ENCODE measurements at places on chromosomes 16 and 17.

- no peak overlapping the region for H3K27ac ChIP-seq
- H3K36me3 ChIP-seq = no peaks in the 10 kb centered on the region
- H3K4me1 ChIP-seq = peaks cover 10% of the 10 kb centered on the region
- H3K27me3 ChIP-seq = peaks cover 15% of the 10 kb centered on the region
Observed at GRCh38 chr16:51734220-51734619, 583.1 kb upstream of the SALL1 start.

DNA sequence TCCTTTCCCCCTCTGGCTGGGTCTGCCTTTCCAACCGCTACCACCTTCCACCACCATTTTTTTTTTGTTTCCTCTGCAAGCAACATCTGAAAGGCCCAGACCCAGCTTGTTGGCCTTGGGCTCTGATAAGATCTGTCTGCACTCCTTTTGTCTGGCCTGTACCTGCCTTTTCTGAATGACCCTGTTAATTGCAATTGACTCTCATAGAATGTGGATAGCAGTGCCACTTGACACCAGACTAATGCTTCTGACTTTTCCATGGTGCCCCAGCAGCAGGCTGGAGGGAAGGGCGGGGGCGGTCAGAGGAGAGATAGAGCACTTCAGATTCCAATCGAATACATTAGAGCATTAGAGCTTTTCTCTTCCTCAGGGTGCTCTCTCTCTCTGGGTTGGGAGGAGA lies 538.9 kb downstream of the WWOX start:
- no peak for DNase-seq
- no peak overlapping the region for H3K27ac ChIP-seq
- no peaks in the 10 kb centered on the region for H3K36me3 ChIP-seq
- H3K27me3 ChIP-seq = no peaks in the 10 kb centered on the region
- H3K4me3 ChIP-seq = no peak overlapping the region

- H3K36me3 ChIP-seq = no peaks in the 10 kb centered on the region
- peak; percentile 86 for DNase-seq
Observed at GRCh38 chr17:17783825-17784656, 52.7 kb downstream of the SREBF1 start.

GRCh38 chr16:13130586-13130985 lies 229.2 kb downstream of the SHISA9 start:
- no peaks in the 10 kb centered on the region for H3K27me3 ChIP-seq
- no peak overlapping the region for H3K4me3 ChIP-seq
- no peak for DNase-seq

- peaks cover 12% of the 10 kb centered on the region for H3K4me1 ChIP-seq
- no peaks in the 10 kb centered on the region for H3K27me3 ChIP-seq
- DNase-seq = peak; percentile 94
- no peak overlapping the region for H3K27ac ChIP-seq
- no peaks in the 10 kb centered on the region for H3K36me3 ChIP-seq
- H3K4me3 ChIP-seq = no peak overlapping the region
Observed at GRCh38 chr17:73255671-73256181, 6.0 kb downstream of the CPSF4L start.

DNA sequence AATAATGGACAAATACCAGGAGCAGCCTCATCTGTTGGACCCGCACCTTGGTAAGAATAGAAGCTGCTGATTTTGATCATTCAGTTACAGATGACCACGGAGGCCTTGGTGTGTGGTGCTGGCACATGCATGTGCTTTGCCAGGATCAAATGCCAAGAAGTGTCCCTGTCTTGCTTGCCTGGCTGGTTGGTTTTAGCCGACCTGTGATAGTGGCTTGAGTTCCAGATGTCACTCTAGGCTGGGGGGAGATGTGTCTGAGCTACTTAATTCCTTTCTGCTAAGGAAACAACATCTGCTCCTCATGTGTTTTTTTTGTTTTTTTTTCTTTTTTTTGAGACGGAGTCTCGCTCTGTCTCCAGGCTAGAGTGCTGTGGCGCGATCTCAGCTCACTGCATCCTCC lies 4.3 kb downstream of the TBCD start:
- no peak overlapping the region for H3K4me3 ChIP-seq
- no peak overlapping the region for H3K27ac ChIP-seq
- H3K36me3 ChIP-seq = peaks cover 22% of the 10 kb centered on the region
- H3K4me1 ChIP-seq = peaks cover 5% of the 10 kb centered on the region
- DNase-seq = no peak

GRCh38 chr17:70563281-70563820 lies 394.0 kb downstream of the KCNJ2 start:
- no peak overlapping the region for H3K4me3 ChIP-seq
- DNase-seq = no peak
- H3K27ac ChIP-seq = no peak overlapping the region
- no peaks in the 10 kb centered on the region for H3K4me1 ChIP-seq
- no peaks in the 10 kb centered on the region for H3K36me3 ChIP-seq

DNA sequence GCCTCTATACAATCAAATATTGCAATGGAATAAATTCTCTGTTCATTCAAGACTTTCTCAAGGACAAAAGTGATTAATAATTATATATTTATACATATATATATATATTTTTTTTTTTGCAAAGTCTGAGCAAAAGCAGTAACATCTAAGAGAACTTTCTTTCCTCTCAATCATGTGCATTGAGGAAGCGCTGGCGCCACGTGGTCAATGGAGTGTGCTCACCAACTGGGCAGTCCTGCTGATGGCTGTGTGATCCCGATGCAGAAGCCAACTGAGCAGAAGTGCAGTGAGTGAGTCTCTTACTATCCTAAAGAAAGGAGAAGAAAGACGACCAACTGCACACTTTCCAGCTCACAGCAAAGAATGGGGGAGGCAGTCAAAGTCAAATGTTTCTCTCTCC lies 37.2 kb upstream of the ULK2 start:
- no peak overlapping the region for H3K27ac ChIP-seq
- H3K4me1 ChIP-seq = no peaks in the 10 kb centered on the region
- H3K4me3 ChIP-seq = no peak overlapping the region
- DNase-seq = no peak
- no peaks in the 10 kb centered on the region for H3K27me3 ChIP-seq
- peaks cover 86% of the 10 kb centered on the region for H3K36me3 ChIP-seq

- DNase-seq = no peak
- H3K4me1 ChIP-seq = peaks cover 10% of the 10 kb centered on the region
- peak overlapping the region; percentile 27 for H3K27ac ChIP-seq
- no peaks in the 10 kb centered on the region for H3K27me3 ChIP-seq
- no peaks in the 10 kb centered on the region for H3K36me3 ChIP-seq
Observed at GRCh38 chr17:79992649-79993389, 42.9 kb downstream of the TBC1D16 start.

DNA sequence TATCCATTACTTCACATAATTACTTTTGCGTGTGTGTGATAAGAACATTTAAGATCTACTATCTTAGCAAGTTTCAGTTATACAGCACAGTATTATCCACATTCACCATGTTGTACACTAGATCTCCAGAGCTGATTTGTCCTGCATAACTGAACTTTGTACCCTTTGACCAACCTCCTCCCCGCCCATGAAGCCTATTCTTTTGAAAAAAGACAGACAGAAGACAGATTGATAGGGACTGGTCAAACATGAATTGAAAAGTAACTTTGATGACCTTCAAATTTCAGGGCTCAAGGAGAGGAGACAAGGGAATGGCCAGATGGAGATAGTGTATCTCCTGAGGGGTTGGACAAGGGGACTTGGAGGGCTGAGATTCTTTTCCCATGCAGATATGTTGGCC lies 96.3 kb downstream of the CMC2 start:
- peaks cover 5% of the 10 kb centered on the region for H3K27me3 ChIP-seq
- no peak overlapping the region for H3K4me3 ChIP-seq
- H3K36me3 ChIP-seq = no peaks in the 10 kb centered on the region
- no peak overlapping the region for H3K27ac ChIP-seq
- DNase-seq = no peak
- no peaks in the 10 kb centered on the region for H3K4me1 ChIP-seq

- no peaks in the 10 kb centered on the region for H3K4me1 ChIP-seq
- H3K27ac ChIP-seq = no peak overlapping the region
- no peak overlapping the region for H3K4me3 ChIP-seq
- no peaks in the 10 kb centered on the region for H3K36me3 ChIP-seq
- DNase-seq = peak; percentile 43
Observed at GRCh38 chr16:23362460-23363317, 60.6 kb downstream of the SCNN1B start.

DNA sequence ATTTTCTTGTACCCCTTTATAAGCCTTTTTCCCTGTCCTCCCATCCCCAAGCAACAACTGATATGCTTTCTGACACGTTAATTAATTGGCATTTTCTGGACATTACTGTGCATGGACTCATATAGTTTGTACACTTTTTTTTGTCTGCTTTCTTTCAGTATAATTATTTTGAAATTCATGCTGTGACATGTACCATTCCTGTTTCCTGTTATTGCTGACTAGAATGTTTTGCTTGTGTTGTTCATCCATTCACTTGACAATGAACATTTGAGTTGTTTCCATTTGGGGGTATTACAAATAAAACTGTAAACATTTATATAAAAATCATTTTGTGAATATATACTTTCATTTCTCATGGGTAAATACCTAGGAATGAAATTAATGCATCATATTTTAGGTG lies 50.6 kb downstream of the RBBP6 start:
- no peaks in the 10 kb centered on the region for H3K36me3 ChIP-seq
- H3K4me3 ChIP-seq = no peak overlapping the region
- DNase-seq = no peak
- no peaks in the 10 kb centered on the region for H3K27me3 ChIP-seq

DNA sequence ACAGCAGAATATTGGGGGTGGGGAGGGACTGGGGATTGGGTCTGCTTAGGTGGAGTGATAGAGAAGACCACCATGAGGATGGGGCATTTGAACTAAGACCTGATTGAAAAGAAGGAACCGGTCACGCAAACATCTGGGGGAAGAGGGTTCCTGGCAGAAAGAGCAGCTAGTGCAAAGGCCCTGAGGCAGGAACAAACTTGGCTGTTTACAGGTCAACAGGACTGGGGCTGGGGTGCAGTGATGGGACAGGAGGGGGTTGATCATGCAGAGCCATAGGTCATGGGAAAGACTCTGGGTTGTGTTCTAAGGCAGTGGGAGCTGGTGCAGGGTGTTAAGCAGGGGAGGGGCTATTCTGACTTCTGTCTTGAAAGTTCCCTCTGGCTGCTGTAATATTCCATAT lies 1.9 kb downstream of the DRG2 start:
- H3K27ac ChIP-seq = no peak overlapping the region
- peaks cover 11% of the 10 kb centered on the region for H3K36me3 ChIP-seq
- H3K4me1 ChIP-seq = no peaks in the 10 kb centered on the region
- H3K4me3 ChIP-seq = no peak overlapping the region
- DNase-seq = no peak

GRCh38 chr16:84943620-84944019 lies 67.7 kb downstream of the ZDHHC7 start:
- H3K27ac ChIP-seq = no peak overlapping the region
- no peak overlapping the region for H3K4me3 ChIP-seq
- H3K36me3 ChIP-seq = no peaks in the 10 kb centered on the region
- no peak for DNase-seq

DNA sequence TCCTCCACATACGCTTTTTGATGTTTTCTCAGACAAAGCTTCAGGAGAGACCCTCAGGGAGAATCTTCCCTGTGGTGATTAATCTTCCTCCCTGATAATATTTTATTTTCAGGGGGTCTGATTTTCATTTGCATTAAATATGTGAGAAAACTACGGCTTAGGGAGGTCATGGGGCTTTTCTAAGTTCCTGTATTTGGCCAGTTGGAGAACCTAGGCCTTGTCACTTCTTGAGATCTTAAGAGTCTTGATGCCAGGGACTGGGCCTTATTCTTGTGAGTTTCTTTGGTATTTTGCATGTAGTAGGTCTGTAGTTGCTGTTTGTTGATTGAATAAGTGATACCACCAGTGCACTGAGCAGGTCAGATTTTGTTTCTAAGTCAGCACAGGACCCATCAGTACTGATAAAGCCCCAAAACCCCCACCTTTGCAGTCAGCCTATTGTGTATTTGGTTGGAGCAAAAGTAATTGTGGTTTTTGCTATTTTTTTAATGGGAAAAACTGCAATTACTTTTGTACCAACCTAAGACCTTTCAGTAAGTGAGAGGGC lies 130.1 kb downstream of the PRKCA start:
- no peaks in the 10 kb centered on the region for H3K27me3 ChIP-seq
- no peak overlapping the region for H3K27ac ChIP-seq
- no peak for DNase-seq
- H3K36me3 ChIP-seq = no peaks in the 10 kb centered on the region
- H3K4me3 ChIP-seq = no peak overlapping the region

DNA sequence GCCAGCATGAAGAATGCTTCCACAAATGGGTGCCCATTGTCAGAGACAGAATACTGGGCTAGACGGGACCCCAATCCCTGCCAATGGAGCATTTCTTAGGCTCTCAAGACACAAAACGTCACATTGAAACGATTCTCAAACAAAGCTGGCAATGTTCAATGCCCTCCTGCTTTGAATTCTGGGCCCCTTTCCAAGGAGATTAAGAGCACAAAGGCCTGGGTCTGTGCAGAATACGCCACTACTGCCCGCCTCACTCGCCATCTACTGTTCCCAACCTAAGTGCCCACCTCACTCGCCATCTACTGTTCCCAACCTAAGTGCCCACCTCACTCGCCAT lies 9.7 kb downstream of the CFAP20 start:
- peaks cover 6% of the 10 kb centered on the region for H3K4me1 ChIP-seq
- DNase-seq = no peak
- no peak overlapping the region for H3K4me3 ChIP-seq
- no peak overlapping the region for H3K27ac ChIP-seq
- peaks cover 24% of the 10 kb centered on the region for H3K36me3 ChIP-seq
- H3K27me3 ChIP-seq = no peaks in the 10 kb centered on the region

- no peaks in the 10 kb centered on the region for H3K36me3 ChIP-seq
- no peak overlapping the region for H3K4me3 ChIP-seq
- DNase-seq = no peak
- H3K4me1 ChIP-seq = no peaks in the 10 kb centered on the region
- H3K27me3 ChIP-seq = peaks cover 32% of the 10 kb centered on the region
Observed at GRCh38 chr16:1865902-1866690, 5.9 kb downstream of the MEIOB start.

- no peak overlapping the region for H3K27ac ChIP-seq
- H3K4me1 ChIP-seq = peaks cover 8% of the 10 kb centered on the region
- no peak overlapping the region for H3K4me3 ChIP-seq
Observed at GRCh38 chr17:35239823-35240222, 3.0 kb upstream of the SLFN5 start.
